Chondrocyte (in vitro differentiated cells): ENCODE measurements at places on chromosomes 3 and 15. TPM values are rescaled to one million over a fixed set of nuclear protein-coding genes. Genes with fewer than 3 reads are reported as not detected.

DNA sequence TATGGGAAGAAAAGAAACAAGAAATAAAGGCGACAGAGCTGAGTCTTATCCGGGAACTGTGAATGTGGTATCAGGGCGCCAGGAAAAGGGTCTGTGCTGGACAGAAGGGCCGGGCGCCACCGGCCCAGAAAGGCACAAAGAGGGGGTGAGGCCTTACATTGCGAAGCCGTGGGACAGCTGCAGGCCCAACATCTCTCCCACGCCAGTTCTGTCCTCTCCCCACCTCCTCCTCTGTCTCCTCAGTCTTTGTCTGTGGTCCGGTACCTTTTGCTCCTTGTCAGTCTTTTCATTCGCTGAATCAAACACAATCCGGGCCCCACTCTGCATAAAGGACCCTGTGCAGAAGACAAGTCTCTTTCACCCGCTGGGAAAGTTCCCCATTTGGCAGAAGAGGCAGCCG is 81.8 kb downstream of the LRIG1 start:
- no peak for DNase-seq

GRCh38 chr3:152257563-152258035 is 11.1 kb upstream of the MBNL1 start:
- no peak for DNase-seq

GRCh38 chr3:62210011-62210410 is 163.3 kb downstream of the FEZF2 start:
- DNase-seq = no peak

The MYO9A gene
- 41.8 to 46.0 TPM (median 42.0 TPM) in 3 replicates for total RNA-seq

GRCh38 chr3:57791245-57791644 is 35.1 kb downstream of the SLMAP start:
- DNase-seq = no peak

GRCh38 chr3:184952671-184953070 is 140.7 kb downstream of the VPS8 start:
- DNase-seq = no peak

DNA sequence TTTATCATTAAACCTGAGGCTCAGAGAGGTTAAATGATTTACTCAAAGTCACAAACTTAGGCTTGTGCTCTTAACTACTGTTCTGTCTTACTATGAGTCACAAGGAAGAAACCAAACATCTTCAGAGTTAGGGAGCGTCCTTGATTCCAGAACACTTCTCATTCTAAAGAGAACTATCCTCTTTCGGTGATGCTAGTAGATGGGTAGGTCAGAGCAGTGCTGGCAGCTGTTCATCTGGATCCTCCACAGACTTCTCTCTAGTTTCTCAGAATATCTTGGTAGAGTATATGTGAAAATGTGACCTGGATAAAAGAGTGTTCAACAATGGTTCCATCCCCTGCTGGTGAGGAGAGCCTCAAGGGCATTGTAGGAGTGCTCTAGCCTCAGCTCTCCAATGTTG is 3.3 kb downstream of the ARL6IP5 start:
- no peak for DNase-seq

DNA sequence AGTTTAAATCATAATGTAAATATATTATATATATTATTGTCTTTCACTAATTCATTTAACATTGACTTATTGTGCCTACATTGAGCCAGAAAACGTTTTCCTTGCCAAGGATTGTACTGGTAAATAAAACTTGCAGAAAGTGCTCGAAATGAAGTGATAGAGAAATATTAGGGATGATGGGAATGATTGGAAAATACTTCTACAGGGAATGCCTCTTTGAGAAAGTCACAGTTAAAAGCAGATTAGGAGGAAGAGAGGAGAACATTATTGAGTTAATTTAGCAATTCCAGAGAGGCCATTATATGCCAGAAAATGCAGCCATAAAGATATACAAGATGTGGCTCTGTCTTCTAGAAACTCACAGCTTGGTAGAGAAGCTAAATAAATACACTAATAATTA is 560.0 kb upstream of the KCNMB2 start:
- no peak for DNase-seq

DNA sequence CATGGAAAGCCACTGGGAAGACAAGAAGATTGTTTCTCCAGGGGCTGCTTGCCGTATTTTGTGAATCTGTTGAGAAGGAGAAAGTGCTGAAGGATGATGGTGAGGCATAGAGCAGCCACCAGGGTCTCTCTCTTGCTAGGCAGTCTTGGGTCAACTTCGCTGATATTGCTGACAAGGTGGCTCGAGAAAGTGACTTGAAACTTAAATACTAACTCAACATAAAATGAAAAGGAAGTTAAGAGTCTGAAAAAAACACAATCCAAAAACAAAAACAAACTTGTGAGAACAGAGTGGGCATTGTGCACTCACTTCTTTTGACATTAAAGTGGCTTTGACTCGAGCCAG is 90.1 kb downstream of the CHST2 start:
- no peak for DNase-seq
